HS-27A (cell line): ENCODE measurements at places on chromosomes 12 and 14.

- DNase-seq: peak; percentile 73
These were observed 60.0 kb upstream of the FBXO33 start for GRCh38 chr14:39492267-39492666.

DNA sequence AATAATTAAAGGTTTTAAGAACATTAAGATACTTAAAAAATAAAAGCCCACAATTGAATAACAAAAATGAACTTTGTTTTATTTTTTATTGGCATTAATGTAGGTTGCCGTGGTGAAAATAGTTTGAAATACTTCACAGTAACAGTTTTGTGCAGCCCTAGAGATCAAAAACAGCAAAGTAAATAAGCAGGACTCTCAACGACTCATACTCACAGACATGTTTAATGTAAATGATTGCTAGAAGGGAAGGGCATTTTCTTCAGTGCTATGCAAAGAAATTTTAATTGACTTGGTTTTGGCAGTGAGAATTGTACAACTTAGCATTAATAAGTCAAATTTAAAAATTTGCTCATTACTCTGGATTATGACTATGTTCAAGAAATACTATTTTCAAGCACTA is 16.0 kb downstream of the TRMT5 start:
- no peak for DNase-seq

- no peak for DNase-seq
These were observed 599.1 kb downstream of the CCER1 start for GRCh38 chr12:90355711-90356355.

DNA sequence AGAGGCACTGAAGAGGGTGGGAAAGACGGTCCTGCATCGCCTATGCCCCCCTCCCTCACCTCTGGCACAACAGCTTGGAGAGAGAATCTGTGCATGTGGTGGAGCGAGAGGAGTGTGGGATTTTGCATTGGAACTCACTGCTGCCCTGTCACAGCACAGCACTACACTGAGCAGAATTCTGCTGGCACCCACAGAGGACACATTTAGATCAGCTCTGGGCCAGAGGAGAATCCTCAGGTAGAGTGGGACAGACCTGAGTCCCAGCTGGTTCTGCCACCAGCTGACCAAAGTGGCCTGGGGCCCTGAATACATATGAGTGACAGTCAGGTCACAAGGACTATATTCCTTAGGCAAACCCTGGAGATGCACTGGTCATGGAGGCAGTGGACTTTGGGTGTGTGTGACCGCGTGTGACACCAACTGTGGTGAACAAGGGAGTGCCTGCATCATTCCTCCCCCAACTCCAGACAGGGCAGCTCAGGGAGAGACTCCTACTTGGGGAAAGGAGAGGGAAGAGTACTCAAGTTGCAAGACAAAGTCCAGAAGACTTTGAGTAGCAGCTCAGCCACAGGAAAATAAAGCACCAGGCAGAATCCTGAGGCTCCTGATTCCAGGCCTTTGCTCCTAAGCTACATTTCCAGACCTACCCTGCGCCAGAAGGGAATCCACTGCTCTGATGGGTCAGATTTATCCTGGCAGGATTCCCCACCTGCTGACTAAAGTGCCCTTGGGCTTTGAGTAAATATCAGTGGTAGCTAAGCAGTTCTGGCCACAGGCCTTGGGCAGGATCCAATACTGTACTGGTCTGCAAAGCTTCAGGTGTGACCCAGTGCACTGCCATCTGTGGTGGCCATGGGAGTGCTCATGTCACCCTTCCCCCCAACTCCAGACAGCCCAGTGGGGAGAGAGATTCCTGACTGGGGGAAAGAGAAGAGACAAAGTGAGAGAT is 10.6 kb upstream of the ACOT1 start:
- DNase-seq: no peak

DNA sequence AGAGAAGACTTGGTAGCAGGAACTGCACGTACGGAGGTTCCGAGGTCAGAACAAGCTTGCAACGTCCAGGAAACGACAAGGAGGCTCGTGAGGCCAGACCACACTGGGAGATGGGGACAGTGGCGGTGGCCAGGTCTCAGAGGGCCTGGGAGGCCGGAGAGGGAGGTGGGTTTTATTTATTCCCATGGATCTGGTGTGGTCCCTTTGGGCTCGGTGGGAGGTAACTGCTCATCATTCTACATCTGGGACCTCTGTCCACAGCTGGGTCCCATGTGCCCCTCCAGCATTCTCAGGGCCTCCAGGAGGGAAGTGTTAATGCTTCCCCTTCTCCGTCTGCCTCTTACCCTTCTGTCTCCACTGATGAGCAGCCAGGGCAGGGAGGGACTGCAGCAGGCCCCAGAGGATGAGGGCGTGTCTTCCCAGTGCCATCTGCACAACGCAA is 35.7 kb upstream of the NCOR2 start:
- no peak for DNase-seq

DNA sequence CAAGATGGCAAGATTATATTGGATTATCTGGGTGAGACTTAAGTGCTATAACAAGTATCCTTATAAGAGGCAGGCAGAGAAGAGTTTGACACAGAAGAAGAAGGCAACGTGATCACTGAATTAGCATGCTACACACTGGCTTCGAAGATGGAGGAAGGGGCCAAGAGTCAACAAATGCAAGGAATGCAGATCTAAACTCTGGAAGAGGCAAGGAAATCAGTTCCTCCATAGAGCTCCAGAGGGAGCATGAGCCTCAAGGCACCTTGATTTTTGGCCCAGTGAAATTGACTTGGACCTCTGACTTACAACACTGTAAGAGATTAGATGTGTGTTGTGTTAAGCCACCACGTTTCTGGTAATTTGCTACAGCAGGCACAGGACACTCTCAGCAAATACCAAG is 536.4 kb upstream of the SEL1L start:
- DNase-seq: no peak

GRCh38 chr12:12016284-12017100 is 54.2 kb upstream of the BCL2L14 start:
- no peak for DNase-seq

DNA sequence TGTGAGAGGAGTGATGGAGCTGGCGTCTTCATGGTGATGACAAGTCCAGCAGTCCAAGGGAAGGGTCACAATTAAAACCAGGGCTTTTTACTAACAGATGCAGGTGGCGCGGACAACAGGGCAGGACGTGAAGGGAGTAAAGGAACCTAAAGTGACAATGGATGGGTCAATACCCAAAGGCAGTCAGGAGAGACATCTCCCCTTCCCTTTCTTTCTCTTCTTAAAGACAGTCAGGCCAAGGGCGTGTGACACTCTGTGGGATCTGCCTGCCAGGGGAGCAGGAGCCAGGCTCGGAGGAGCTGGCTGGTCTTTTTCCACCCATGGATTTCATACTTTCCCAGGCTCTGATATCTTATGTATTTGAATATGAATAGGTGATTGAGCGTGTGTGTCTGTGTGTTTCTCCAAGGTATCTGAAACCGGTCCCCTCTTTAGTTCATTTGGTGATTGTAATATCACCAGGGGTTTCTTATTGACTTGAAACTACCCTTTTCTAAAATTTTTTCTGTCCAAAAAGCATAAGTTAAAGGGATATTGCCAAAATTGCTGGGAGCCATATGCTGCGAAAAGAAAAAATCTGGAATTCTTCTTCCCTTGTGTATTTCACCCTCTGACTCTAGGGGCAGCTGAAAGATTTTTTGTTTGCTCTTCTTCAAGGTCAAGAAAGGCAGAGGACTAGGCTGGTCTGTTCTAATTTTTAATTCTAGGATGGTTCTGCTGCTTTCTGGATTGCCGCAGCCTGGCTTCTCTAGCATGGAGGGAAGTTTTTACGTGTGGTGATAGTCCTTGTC is 61.8 kb downstream of the FBXL14 start:
- DNase-seq: no peak

GRCh38 chr12:2583091-2583497 is 211.7 kb upstream of the FKBP4 start:
- peak; percentile 7 for DNase-seq

GRCh38 chr12:79737875-79738718 is 47.3 kb upstream of the PAWR start:
- DNase-seq: peak; percentile 64

DNA sequence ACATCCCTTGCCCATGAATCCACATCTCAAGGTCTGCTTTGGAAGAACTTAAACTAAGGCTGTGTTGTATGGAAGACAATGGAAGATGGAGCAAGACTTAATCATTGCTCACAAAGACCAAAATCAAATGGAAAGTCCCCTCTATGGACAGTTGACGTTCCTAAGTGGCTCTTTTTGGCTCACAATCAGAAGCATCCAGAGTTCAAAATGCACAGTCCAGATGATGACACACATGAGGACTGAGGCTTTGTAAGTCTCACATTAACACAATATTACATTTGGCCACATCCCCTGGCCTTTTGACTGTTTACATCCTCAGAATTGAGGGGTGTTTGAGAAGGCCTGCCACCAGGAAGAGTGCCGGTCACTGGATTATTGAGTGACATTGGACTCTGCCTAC is 122.3 kb upstream of the CPM start:
- DNase-seq: no peak

GRCh38 chr12:107557026-107557425 is 128.6 kb upstream of the PWP1 start:
- no peak for DNase-seq

DNA sequence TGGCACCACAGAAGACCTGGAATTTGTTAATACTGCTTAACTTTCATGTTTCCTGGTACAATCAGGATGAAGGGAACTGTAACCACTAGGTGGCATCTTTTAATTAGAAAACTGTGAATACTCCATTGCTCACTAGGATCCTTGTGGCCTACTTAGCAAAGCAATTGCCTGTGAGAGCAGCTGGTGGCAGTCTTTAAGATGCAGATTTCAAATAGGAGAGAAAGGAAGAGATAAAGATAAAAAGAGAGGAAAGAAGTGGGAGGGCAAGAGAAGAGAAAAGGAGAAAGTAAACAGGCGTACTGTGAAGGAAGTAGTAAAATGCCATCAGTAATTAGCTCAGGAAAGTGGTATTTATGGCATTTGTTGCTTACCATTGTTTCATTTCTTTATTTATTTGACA is 114.5 kb downstream of the RAD51B start:
- peak; percentile 41 for DNase-seq

DNA sequence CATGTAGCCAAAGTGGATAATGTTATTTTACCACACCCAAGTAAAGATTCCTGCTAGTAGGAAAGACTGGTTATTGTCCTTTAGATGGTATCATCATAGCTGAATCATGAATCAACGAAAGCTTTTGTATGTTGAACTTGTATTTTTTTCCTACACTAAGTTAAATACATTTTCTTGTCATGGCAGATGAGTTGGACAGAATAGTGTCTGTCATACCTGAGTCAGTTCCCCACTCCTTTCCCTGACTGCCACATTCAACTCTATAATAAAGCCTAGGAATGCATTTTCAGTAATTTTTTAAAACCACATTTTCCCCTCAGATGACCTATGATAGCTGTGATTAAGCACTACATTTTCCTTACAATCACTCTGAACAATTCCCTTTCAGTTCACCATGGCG is 9.3 kb upstream of the PTHLH start:
- no peak for DNase-seq

- no peak for DNase-seq
These were observed 45.0 kb downstream of the TRAFD1 start for GRCh38 chr12:112170376-112170775.

DNA sequence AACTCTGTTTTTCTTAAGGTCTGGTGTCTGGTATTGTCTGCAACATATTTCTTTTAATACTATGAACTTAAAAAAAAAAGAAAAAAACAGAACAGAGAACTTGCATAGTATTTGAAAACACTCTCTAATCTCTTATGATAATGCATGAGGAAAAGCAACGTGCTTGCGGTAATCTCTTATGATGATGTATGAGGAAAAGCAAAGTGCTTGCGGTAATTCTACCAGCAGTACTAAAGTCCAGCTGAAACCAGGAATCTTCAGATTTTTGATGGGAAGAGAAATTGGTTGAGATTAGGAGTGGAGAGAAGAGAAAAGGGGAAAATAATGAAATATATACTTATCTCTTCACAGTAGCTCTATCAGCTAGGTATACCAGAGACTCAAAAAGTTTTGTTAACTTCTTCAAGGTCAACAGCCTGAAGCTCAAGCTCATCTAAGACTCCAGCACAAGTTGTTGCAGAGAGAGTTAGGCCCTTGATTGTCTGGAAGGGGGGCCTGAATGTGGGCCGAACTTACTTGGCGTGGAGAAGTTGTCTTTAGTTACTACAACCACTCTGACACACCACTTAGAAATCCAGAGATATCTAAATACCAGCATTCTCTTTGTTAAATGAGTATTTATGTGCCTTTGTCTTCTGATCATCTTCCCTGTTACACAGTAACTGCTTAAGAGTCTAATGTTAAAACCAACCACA is 240.4 kb downstream of the PRKD1 start:
- DNase-seq: no peak

DNA sequence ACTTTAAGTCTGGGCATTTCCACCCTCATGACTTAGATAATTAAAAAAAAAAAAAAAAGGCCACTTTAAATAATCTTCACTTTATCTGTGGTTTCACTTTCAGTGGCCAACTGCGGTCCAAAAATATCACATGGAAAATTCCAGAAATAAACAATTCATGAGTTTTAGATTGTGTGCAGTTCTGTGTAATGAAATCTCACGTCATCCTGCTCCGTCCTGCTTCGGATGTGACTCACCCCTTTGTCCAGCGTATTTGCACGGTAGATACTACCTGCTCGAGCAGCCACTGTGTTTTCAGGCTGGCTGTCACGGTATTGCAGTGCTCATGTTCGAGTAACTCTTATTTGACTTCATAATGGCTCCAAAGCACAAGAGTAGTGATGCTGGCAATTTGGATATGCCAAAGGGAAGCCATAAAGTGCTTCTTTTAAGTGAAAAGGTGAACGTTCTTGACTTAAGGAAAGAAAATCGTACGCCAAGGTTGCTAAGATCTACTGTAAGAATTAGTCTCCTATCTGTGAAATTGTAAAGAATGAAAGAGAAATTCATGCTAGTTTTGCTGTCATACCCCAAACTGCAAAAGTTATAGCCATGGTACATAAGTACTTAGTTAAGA is 2.4 kb downstream of the E2F7 start:
- DNase-seq: no peak

GRCh38 chr14:105199093-105199492 is 18.0 kb upstream of the NUDT14 start:
- DNase-seq: no peak

DNA sequence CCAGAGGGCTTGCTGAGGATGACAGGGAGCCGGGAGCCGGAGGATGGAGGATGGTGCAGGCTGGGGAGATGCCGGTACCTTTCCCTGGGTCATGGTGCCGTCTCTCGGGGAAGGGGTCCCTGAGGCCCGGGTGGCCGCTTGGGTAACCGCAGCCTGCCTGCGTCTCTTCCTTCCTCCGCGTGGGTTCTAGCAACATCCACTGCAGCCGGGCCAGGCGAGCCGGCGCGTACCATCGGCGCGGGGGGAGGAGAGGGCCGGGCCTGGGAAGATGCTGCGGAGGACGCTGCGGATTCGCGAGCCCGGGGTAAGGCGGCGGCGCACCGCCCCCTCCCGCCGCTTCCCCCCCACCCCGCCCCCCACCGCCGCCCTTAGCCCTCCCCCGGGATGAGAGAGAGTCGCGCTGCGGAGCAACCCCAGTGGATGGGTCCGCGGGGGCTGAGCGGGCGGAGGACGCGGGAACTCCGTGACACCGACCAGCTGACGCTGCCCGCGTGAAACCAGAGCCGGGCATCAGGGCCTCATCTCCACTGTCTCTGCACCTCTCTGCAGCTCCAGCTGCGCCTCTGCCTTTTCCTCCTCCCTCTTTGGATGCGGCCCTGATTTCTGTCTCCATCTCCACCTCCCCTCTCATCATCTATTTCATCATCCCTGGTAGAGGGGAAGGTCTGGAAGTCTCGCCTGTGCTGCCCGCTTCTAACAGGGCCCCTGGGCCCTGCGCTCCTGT is at the start of gene FAIM2:
FAIM2 (minus strand) TSS at position 201 of the 724 bp plus-strand sequence; CDS start at position 93, 108 bp downstream.
- no peak for DNase-seq

GRCh38 chr12:50925920-50926319 is 26.4 kb upstream of the HIGD1C start:
- DNase-seq: no peak

- no peak for DNase-seq
These were observed 65.1 kb upstream of the GZMB start for GRCh38 chr14:24699052-24699451.
